ENCODE measurements at places on chromosomes 7 and 10.

DNA sequence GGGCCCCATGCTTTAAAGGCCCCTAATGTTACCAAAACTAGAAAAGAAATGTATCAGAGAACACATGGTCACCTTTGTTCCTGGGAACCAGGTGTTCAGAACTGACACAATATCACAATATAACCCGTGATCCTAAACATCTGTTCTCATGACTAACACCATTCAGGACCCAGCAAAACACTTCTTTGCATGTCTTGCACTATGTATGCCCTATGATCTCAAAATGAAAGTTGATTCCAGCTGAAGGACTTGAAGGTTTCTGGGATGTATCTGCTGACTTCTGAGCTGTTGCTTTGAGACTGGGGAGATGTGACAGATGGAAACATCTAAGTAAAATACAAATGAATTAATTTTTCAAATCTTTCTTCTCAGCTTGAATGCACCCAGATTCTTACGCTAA lies 37.5 kb upstream of the PIK3CG start:
- no peaks in the 10 kb centered on the region for H3K27me3 ChIP-seq
- H3K27ac ChIP-seq = no peak overlapping the region
- no peak for DNase-seq
- no peaks in the 10 kb centered on the region for H3K4me1 ChIP-seq
- peaks cover 2% of the 10 kb centered on the region for H3K36me3 ChIP-seq

DNA sequence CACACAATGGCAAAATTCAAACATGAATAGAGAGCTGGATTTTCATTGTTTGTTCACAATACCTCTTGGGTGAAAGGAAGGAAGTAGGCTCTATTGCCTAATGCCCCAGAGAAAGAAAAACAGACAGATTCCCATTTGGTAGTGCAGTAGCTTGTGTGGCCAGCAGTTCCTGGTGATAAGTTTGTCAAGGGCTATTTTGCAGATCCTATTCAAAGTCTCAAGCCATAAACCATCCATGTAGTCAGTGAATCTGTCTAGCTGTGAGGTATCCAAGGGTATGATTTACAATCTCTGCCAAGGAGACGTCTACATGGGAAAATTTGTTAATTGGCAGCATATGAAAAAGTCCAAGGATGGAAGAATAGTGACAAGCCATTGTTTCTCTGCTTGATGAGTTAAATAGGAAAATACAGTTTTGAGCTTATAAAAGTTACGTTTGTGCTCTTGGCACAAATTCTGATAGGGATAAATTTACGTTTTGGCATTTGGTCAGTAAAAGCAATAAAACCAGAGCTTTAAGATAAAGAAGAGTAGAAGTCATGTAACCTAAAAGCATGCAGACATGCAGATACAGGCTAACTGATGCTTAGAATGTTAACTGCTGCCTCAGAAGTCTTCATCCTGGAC lies 269.1 kb downstream of the GATA3 start:
- no peak overlapping the region for H3K4me3 ChIP-seq
- DNase-seq = no peak
- no peak overlapping the region for H3K27ac ChIP-seq
- H3K27me3 ChIP-seq = peaks cover 5% of the 10 kb centered on the region

DNA sequence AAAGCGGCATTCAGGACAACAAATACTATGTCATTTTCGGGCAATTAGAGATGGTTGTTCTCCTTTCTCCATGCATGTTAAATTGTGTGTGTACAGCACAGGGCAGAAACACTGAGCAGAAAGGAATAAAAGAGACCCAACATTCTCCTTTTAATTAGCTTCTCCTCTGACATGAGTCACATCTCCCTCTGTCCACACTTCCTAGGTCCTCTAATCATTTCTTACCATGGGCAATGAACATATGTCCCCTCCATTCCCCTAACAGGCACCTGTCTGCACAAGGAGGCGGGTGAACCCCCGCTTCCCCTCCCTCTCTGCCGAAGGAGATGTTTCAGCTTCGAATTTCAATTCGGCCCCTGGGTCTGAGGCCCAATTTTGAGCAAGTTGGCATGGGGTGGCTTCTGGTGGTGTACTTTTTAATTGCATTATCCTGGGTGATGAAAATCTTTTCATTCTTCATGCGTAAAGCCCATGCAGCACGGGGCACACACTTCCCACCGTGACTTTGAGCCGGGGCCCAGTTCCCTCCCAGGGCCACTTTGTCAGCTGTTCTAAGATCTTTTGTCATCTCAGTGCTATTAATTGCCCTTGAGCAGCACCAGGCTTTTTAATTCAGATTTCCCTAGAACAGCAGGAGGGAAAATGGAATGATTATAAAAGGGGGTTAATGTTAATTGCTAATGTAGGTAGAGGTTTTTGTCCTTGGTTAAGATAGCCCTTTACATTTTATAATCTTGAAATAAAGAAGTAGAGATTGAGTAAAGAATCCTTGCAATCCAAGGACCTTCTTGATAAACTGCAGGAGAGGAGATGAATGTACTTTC lies 219.5 kb upstream of the NRP1 start:
- no peak for DNase-seq
- no peaks in the 10 kb centered on the region for H3K36me3 ChIP-seq
- no peak overlapping the region for H3K27ac ChIP-seq
- H3K4me1 ChIP-seq = no peaks in the 10 kb centered on the region
- no peak overlapping the region for H3K4me3 ChIP-seq

DNA sequence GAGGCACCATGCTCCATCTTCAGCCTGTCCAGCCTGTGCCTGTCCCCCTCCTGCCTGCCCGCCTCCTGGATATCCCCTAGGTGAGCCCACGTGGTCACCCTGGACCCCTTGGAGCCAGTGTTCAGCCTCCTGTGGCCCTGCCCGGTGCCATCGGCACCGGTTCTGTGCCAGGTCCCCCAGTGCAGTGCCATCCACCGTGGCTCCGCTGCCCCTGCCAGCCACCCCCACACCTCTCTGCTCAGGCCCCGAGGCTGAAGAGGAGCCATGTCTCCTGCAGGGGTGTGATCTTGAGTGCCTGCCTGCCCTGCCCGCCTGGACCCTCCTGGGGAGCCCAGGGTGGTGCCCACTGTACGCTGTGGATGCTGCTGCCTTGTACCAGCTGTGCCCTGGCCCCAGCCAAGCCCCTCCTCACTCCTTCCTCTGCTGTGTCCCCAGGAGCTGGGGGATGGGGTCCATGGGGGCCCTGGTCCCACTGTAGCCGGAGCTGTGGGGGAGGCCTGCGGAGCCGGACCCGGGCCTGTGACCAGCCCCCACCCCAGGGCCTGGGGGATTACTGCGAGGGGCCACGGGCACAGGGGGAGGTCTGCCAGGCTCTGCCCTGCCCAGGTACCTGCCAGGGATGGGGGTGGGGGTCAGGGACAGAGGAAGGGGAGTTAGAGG lies 26.2 kb upstream of the ZNF862 start:
- DNase-seq = no peak
- no peak overlapping the region for H3K27ac ChIP-seq
- H3K4me3 ChIP-seq = no peak overlapping the region

- DNase-seq = no peak
- no peak overlapping the region for H3K27ac ChIP-seq
- H3K4me1 ChIP-seq = no peaks in the 10 kb centered on the region
- no peak overlapping the region for H3K4me3 ChIP-seq
Observed at GRCh38 chr7:88775838-88776237, 16.3 kb downstream of the ZNF804B start.

DNA sequence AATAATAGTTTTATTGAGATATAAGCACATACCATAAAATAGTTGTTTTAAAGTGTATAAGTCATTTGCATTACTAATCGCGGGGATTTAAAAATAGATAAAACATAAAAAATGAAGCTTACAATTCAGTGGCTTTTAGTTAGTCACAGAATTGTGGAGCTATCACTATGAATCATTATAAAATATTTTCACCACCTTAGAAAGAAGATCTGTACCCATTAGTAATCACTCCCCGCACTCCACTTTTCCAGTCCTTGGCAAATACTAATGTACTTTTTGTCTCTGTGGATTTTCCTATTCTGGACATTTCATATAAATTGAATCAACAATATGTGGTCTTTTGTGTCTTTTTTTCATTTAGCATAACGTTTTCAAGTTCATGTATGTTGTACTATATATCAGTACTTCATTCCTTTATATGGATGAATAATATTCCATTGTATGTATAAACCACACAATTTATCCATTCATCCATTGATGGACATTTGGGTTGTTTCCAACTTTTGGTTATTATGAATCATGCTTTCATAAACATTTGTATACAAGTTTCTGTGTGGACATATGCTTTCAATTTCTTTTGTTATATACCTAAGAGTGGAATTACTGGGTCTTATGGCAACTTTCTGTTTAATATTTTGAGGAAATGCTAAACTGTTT lies 162.5 kb downstream of the MAGI2 start:
- H3K27me3 ChIP-seq = no peaks in the 10 kb centered on the region
- no peak overlapping the region for H3K27ac ChIP-seq
- DNase-seq = no peak
- no peaks in the 10 kb centered on the region for H3K36me3 ChIP-seq
- no peaks in the 10 kb centered on the region for H3K4me1 ChIP-seq

DNA sequence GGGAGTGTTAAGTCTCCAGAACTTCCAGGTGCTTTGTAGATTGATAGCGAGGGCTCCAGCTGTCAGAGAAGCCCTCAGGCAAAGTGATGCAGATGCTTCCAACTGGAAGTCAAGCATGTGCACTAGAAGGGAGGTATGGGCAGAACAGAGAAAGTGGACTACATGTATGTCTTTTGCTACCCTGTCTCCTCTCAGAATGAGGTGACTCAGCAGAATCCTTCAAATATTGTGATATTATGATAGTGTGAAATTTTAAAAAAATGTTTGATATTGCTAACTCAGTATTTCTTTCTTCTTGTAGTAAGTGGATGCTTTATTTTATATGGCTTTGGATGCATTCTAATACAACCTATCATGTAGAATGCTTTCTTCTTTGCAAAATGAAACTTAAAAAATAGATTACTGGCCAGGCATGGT lies 138.9 kb upstream of the SVIL start:
- H3K4me3 ChIP-seq = no peak overlapping the region

- no peak overlapping the region for H3K27ac ChIP-seq
- H3K36me3 ChIP-seq = no peaks in the 10 kb centered on the region
- no peak for DNase-seq
- H3K4me1 ChIP-seq = no peaks in the 10 kb centered on the region
- H3K27me3 ChIP-seq = no peaks in the 10 kb centered on the region
Observed at GRCh38 chr7:68511281-68511680, 1087.0 kb upstream of the AUTS2 start.

Measured in activated CD4-positive, alpha-beta T cell treated with anti-CD3 and anti-CD28 coated beads, Interleukin-2, amount 10 ng/mL, durations not matched to agents 7 days and 5 days (primary cell).